ENCODE measurements at places on chromosomes 2 and 18. TPM values are rescaled to one million over a fixed set of nuclear protein-coding genes. Genes with fewer than 3 reads are reported as not detected.

GRCh38 chr2:156300337-156300736 lies 32.2 kb downstream of the NR4A2 start:
- no peak overlapping the region for H3K4me3 ChIP-seq
- H3K27me3 ChIP-seq, result peaks cover 2% of the 10 kb centered on the region
- no peak overlapping the region for H3K27ac ChIP-seq

DNA sequence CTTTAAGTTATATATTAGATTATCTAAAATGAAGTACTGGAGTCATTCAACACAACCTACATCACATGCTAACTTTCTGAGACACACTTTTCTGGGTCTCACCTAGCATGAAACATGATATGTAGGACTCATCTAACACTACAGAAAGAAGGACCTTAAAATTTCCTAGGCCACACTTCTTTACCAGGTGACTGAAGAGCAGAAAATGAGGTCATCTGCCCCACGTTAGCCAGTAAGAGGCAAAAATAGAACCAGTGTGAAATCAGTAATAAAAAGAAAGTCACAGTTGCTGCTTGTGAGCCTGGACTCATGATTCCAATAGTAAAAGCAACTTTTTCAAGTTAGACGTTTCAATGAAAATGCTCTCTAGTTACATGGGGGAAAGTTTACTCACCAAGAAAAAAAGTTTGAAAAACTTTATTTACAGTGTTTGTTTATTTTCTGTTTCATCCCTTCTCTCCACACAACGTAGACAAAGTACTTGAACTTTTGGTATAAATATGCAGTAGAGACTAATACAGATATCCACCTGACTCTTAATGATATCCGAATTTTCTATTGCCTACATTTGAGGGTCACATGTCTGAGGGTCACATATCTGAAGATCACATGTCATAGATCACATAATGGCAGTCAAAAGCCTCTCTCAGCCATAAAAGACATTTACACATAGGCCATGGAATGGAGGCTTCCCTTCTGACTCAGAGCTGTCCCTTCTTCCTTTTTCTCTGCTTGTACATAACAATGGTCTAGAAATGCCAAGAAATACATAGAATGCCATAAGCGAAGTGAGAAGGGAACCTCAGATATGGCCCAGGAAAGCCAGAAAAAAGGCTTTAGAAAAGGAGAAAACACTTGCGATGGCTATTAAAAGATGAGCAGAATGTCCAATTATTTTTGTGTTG lies 362.9 kb downstream of the ZEB2 start:
- H3K27ac ChIP-seq, result no peak overlapping the region
- no peak overlapping the region for H3K4me3 ChIP-seq
- H3K36me3 ChIP-seq, result no peaks in the 10 kb centered on the region
- no peak for DNase-seq

GRCh38 chr2:25265802-25266201 lies 75.9 kb downstream of the DNMT3A start:
- H3K4me3 ChIP-seq, result no peak overlapping the region
- no peak for DNase-seq
- H3K4me1 ChIP-seq, result peaks cover 3% of the 10 kb centered on the region
- H3K27ac ChIP-seq, result no peak overlapping the region

- H3K36me3 ChIP-seq, result no peaks in the 10 kb centered on the region
Measured at GRCh38 chr18:22124970-22125369, 44.4 kb upstream of the GATA6 start.

GRCh38 chr2:195320413-195320973 lies 336.5 kb upstream of the SLC39A10 start:
- no peaks in the 10 kb centered on the region for H3K27me3 ChIP-seq
- DNase-seq, result no peak
- H3K36me3 ChIP-seq, result no peaks in the 10 kb centered on the region
- H3K4me1 ChIP-seq, result no peaks in the 10 kb centered on the region
- no peak overlapping the region for H3K27ac ChIP-seq

- peaks cover 8% of the 10 kb centered on the region for H3K4me1 ChIP-seq
- H3K4me3 ChIP-seq, result no peak overlapping the region
- no peak overlapping the region for H3K27ac ChIP-seq
- peaks cover 6% of the 10 kb centered on the region for H3K36me3 ChIP-seq
- no peaks in the 10 kb centered on the region for H3K27me3 ChIP-seq
- no peak for DNase-seq
Measured at GRCh38 chr2:237726401-237726830, 72.2 kb upstream of the RBM44 start.

GRCh38 chr2:160014227-160014626 lies 48.2 kb downstream of the PLA2R1 start:
- no peak overlapping the region for H3K27ac ChIP-seq
- DNase-seq, result no peak
- no peak overlapping the region for H3K4me3 ChIP-seq

DNA sequence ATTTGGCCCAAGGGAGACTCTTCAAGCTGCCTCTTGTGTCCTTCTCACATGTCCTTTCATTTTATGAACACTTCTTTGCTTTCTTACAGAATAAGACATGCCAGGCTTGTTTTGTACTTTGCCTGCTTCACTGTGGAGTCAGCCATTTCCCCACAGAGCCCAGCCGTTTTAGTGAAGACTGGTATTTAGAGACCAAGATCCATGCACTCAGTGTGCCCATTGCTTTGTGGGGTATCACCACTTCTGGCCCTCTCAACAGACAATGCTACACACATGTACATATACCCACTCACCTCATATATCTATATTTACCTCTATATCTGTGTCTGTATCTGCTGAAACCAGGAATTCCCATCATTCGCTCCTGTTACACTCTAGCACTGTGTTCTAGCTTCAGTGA lies 74.1 kb downstream of the FARP2 start:
- no peaks in the 10 kb centered on the region for H3K4me1 ChIP-seq
- no peak overlapping the region for H3K4me3 ChIP-seq
- H3K27me3 ChIP-seq, result no peaks in the 10 kb centered on the region
- DNase-seq, result no peak

HAUS1 gene
- total RNA-seq, result 72.9 TPM

SESTD1 gene
- total RNA-seq, result 4.4 TPM

SERPINB8 gene
- total RNA-seq, result 7.0 TPM

ZEB2 gene
- total RNA-seq, result 15.3 TPM

ANKRD30BL gene
- total RNA-seq, result 0.19 TPM

INO80D gene
- 5.8 TPM for total RNA-seq

TMEM247 gene
- not detected for total RNA-seq

SPHKAP gene
- 1.4 TPM for total RNA-seq

ACTG2 gene
- 0.61 TPM for total RNA-seq

UGT1A10 gene
- total RNA-seq, result 0.09 TPM

Data from thymus (tissue), 14 donors.